ENCODE measurements at places on chromosomes 6 and 20. TPM values are rescaled to one million over a fixed set of nuclear protein-coding genes. Genes with fewer than 3 reads are reported as not detected.

- no peak for DNase-seq
These were observed 797 bp upstream of the ZNF133 start for GRCh38 chr20:18287546-18287914.

GRCh38 chr6:154732538-154733182 lies 556 bp upstream of the SCAF8 start:
- peak; percentile 59 for DNase-seq

RHAG gene
- not detected for polyA plus RNA-seq

- DNase-seq, result no peak
These were observed 48.4 kb downstream of the CPXM1 start for GRCh38 chr20:2751878-2752566.

DNA sequence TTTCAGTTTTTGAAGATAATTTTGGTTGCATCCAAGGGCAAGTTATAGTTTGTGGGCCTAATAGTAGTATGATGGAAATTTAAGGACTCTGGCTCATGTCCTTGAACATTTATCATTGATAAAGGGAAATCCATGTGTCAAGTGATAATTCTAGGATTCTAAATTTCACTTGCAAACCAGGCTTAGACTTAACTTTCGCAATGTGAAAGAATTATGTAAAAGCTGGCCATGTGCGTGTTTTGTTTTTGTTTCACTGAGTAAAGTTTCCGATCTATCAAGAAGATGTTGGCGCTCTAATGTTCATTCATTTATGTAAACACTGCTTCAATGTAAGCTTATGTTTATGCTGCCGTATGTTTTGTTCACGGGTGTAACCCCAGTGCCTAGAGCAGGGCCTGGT lies 302.0 kb downstream of the SOX4 start:
- DNase-seq, result no peak

DNA sequence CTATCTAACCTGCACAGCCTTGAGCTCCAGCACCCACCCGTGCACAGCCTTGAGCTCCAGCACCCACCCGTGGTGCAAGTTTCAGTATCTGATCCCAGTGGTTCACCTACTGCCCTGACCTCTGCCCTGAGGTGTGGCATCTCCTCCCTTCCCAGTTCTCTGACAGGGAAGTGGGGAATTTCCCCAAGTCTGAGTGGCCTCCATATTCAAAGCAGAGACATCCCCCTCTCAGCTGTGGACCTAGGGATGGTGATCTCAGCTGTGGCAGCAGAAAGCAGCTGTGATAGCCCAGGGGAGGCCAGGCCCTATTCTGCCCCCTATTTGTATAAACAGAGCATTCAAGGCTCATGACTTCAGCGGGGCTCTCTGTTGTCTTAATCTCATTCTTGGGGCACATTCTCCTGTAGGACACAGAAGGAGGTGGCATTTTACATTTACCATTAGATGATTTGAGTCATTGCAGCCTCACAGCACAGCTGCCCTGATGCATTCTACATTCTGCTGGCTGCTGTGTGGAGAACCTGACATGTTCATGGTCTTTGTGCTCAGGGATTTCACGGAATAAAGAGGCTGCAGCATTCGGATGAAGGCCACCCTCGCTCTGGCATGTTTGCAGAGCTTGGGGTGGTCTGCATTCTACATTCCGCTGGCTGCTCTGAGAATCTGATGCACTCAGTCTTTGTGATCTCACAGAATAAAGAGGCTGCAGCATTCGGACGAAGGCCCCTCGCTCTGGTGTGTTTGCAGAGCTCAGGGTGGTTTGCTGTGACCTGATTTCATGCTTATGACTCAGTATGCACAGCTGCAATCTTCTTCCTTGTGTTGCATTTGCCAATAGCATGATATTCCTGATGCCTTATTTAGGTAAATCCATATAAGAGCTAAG lies 16.9 kb downstream of the GPR31 start:
- DNase-seq, result no peak

DNA sequence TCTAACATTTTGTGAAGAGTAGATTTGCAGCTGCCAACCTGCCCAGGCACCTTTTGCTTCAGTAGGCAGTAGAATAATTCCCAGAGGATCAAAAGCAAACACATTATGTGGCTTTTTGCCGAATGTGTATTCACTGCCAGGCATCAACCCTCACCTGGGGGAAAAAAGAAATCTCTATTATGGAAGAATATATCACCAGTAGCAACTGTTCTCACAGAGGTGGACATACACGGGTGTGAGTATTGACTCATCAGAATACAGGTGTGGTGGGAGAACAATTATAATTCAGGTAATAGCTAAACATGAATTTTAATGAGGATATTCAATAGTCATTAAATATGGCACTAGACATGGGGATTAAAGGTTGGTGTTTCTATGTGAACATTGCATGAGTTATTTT lies 910.7 kb downstream of the TFAP2A start:
- no peak for DNase-seq

DNA sequence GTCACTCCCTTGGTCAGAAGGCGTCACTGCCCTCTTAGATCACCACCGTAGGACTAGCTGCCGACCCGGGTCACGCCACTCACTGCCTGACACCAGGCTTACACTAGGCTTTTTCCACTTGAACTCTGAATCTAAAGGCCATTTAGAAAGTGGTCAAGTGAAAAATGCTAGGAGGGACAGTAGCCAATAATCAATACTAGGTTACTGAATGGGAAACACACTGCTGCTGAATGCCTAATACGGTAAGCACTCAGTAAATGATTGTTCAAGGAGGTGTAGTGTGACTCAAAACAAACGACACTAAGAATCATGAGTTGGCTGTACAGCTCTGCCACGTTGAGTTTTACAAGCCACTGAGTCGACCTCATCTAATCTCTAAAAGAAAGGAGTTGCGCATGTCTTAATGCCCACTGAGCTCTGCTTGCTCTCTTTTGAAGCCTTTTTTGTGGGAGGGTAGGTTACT lies 760 bp upstream of the IBTK start:
- DNase-seq, result peak; percentile 39

GRCh38 chr6:134341999-134342567 lies 24.2 kb upstream of the SGK1 start:
- DNase-seq, result no peak

GRCh38 chr6:163923658-163924411 lies 509.3 kb downstream of the QKI start:
- DNase-seq, result no peak

- DNase-seq, result peak; percentile 77
These were observed 26.2 kb downstream of the SLCO4A1 start for GRCh38 chr20:62668441-62669027.

DEF6 gene
- polyA plus RNA-seq, result 3.4 TPM

DNA sequence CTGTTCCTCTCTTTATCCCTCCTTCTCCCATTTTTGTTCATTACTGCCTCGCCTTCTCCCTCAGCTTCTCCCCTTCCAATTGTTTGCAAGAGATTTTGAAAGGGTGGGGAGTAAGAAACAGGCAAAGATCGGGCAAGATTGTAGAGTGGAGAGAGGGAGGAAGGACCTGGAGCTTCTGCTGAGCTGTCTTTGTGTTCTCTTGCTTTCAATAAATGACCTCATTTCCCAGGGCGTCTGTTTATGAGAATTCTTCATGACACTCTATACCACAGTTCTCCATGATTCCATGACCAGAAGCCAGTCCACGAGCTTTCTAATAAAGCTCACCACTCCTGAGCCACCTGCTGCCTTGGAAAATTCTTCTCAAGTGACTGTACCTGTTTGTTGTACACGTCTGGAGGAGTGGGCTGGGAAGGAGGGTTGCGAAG lies 50.0 kb upstream of the PLEKHG1 start:
- DNase-seq, result no peak

- DNase-seq, result peak; percentile 53
These were observed 20.9 kb downstream of the IGF2R start for GRCh38 chr6:159989492-159990480.

- DNase-seq, result no peak
These were observed 609.3 kb upstream of the ADGRB3 start for GRCh38 chr6:68025764-68026163.

DNA sequence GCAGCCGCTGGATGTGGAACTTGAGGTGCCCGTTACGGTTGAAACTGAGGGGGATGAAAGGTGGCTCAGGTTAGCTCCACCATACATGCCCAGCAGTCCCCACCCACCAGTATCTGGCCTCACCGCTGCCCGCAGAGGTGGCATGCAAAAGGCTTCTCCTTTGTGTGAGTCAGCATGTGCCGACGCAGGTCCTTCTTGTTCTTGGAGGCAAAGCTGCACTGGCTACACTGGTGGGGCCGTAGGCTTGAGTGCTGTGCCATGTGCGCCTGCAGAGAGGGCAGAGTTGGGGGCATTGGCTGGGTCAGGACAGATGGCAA lies 15.8 kb downstream of the PCIF1 start:
- DNase-seq, result no peak

DNA sequence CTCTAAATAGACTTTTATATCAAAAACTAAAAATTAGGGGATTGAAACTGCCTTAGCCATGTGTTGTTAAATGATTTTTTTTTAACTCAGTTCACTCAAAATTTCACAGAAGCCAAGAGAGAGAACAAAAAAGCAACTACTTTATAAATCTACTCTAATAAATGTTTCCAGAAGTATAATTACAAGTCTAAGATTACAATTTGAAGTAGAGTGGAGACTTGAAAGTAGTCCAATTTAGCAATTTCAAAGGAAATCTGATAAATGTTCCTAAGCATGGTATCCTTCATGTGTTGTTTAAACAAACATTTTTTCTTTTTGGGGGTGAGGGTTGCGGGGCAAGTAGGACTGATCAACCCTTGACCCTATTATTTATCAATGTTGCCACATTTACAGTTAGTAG lies 72.6 kb downstream of the PHIP start:
- DNase-seq, result no peak

GRCh38 chr6:21225912-21226311 lies 367.6 kb upstream of the SOX4 start:
- no peak for DNase-seq

GRCh38 chr6:87200469-87201175 lies 45.3 kb downstream of the ZNF292 start:
- no peak for DNase-seq

Measured in muscle of arm (tissue), 14 donors.